Left ventricle myocardium superior (tissue), 1 donor: ENCODE measurements at places on chromosomes 1 and 21. TPM values are rescaled to one million over a fixed set of nuclear protein-coding genes. Genes with fewer than 3 reads are reported as not detected.

- DNase-seq, result no peak
Measured at GRCh38 chr1:230313453-230314141, 112.5 kb downstream of the PGBD5 start.

GRCh38 chr1:37519613-37520012 is 5.0 kb upstream of the MEAF6 start:
- no peak for DNase-seq

- DNase-seq, result no peak
Measured at GRCh38 chr1:208298593-208299269, 54.5 kb upstream of the PLXNA2 start.

PRELP gene
- 22.5 TPM for total RNA-seq

LEMD1 gene
- not detected for total RNA-seq
